Activated CD4-positive, alpha-beta T cell treated with anti-CD3 and anti-CD28 coated beads, Interleukin-2, amount 50 U/mL, for 1 hour (primary cell): ENCODE measurements at places on chromosomes 1 and 21.

GRCh38 chr21:36156815-36157670 lies at the start of gene DOP1B:
Gene DOP1B, plus strand, starts transcription at chr21:36156824. Its CDS starts 7,910 bp downstream, at chr21:36164734.
- DNase-seq: peak; percentile 28

DNA sequence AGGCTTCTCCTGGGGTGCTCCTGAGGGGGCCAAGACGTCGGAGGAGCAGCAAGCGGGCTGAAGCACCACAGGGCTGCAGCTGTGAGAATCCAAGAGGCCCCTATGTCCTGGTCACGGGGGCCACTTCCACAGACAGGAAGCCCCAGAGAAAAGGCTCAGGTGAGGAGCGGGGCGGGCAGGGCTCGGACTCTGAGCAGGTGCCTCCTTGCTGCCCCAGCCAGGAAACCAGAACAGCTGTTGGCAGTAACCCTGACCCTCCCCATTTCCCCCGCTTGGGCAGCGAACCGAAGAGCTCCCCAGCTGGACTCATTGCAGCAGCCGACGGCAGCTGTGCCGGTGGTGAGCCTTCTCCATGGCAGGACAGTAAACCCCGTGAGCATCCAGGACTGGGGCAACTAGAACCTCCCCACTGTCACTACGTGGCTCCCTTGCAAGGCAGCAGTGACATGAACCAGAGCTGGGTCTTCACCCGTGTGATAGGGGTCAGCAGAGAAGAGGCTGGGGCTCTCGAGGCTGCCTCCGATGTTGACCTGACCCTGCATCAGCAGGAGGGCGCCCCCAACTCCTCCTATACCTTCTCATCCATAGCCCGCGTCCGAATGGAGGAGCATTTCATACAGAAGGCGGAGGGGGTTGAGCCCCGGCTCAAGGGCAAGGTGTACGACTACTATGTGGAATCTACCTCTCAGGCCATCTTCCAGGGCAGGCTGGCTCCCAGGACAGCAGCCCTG lies 625 bp downstream of the KLHDC7A start:
- no peak for DNase-seq

GRCh38 chr1:226825037-226825745 lies 45.2 kb upstream of the PSEN2 start:
- DNase-seq: no peak

- DNase-seq: peak; percentile 41
Measured at GRCh38 chr21:45266518-45267389, 20.9 kb downstream of the POFUT2 start.

- DNase-seq: no peak
Measured at GRCh38 chr1:208235982-208236761, 8.0 kb downstream of the PLXNA2 start.

DNA sequence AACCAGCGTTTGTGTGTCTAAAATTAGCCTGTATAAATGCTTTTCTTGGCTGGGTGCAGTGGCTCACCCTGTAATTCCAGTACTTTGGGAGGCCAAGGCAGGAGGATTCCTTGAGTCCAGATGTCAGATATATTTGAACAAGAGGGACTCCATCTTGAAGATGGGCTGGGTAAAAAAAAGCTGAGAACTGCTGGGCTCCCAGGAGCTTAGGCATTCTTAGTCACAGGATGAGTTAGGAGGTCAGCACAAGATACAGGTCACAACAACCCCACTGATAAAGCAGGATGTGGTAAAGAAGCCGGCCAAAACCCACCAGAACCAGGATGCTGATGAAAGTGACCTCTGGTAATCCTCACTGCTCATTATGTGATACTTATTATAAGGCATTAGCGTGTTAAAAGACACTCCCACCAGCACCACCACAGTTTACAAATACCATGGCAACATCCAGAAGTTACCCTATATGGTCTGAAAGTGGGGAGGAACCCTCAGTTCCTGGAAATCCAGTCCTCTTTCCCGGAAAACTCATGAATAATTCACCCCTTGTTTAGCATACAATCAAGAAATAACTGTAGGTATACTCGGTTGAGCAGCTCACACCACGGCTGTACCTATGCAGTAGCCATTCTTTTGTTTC lies 36.2 kb upstream of the ZNF496 start:
- no peak for DNase-seq

- no peak for DNase-seq
Measured at GRCh38 chr21:43985690-43986251, 26.3 kb upstream of the TRAPPC10 start.

- no peak for DNase-seq
Measured at GRCh38 chr1:229086091-229086490, 184.8 kb upstream of the RAB4A start.

DNA sequence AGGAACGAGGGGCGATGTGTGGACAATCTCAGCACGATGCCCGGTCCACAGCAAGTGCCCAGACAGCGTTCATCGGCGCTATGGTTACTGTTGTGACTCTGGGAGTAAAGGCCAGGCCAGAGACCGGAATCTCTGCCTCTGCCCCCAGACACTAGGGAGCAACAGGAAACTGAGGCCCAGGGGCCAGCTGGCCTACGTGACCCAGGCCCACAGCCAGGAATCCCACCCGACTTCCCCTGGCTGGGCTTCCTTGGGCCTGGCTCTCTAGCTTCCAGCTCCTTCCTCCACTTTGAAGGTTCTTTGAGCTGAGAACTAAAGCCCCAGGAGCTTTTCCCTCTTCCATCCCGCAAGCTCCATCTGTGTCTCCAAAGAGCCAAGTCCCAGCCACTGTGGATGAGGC lies 4.6 kb downstream of the LRP8 start:
- no peak for DNase-seq

- DNase-seq: no peak
Measured at GRCh38 chr1:172971241-172971640, 79.5 kb downstream of the TNFSF18 start.

DNA sequence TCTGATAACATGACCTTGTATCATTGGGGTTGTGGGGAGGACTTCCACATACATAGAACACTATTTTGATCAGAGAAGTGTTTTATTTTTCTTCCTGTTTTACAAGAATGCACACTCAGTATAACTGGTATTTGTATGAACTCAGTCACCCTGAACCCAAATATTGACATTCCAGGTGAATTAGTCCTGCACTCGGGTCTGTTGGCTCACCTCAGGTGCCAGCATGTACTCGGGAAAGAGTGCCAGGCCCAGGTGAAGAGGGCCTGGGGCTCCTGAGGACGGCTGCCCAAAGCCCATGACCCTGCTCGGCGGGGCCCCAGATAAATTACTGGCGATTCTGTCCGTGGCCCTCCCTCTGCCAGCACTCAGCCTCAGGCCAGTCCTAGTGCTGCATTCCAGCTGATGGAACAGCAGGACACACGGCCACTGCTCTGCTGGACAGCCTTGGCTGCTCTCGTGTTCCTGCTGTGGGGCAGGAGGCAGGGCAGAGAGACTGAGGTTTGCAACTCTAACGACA lies 75.4 kb upstream of the TMPRSS2 start:
- DNase-seq: no peak

DNA sequence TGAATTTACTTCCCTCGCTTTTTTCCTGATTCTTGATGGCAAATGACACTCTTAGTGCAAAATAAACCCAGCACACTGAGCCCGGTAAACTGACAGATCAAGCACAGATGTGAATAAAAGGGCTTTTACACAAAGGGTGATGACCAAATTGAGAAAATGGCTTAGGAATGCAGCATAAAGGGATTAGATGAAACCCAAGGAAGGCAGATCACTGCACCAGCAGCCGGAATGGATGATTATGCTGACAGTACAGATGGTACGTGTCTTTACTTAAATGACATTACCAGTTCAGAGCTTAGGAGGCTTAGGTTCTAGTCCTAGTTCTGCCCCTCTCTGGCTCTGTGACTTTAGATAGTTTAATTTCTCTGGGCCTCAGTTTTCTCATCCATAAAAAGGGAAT lies 12.0 kb downstream of the PKP1 start:
- DNase-seq: no peak

GRCh38 chr1:173050865-173051264 lies at the start of gene TNFSF18:
Gene TNFSF18, minus strand, starts transcription at chr1:173050941. Its CDS starts 45 bp downstream, at chr1:173050896.
- DNase-seq: no peak

DNA sequence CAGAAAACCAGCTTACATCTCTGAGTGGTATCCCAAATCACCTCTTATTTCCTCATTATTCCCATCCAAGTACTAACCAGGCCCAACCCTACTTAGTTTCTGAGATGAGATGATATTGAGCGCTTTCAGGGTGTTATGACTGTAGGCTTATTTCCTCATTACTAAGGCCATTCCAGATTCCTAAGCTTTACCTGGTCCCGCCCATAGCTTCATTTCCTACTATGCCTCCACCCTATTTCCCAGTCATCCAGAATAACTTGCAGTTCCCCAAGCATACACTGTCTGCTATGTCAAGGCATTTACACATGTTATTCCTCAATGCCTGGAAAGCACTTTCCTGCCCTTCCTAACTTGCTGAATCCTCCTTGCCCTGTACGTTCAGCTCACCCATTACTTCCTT lies 79.3 kb upstream of the SPAG17 start:
- no peak for DNase-seq

GRCh38 chr1:207742850-207743555 lies 8.9 kb upstream of the CD46 start:
- DNase-seq: no peak

- DNase-seq: no peak
Measured at GRCh38 chr1:89580036-89580435, 52.9 kb upstream of the LRRC8C start.

DNA sequence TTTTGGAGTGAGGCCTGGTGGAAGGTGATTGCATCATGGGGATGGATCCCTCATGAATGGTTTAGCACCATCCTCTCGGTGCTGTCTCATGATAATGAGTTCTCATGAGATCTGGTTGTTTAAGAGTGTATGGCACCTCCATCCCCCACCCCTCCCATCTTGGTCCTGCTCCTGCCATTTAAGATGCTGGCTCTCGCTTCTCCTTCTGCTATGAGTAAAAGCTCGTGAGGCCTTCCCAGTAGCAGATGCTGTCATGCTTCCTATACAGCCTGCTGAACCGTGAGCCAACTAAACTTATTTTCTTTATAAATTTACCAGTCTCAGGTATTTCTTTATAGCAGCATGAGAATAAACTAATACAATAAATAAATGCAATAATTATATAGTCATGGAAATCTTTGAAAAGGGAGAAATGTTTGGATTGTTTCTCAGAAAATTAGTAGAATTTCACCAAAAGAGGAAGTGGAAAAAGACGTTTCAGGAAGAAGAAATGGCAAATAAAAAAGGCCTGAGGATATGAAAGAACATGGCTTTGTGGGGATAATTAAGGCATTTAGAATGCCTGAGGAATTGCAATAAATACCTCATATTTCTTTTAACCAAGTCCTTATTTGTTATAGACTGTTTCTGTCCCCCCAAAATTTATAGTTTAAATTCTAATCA lies 451.2 kb upstream of the ADGRL4 start:
- no peak for DNase-seq

DNA sequence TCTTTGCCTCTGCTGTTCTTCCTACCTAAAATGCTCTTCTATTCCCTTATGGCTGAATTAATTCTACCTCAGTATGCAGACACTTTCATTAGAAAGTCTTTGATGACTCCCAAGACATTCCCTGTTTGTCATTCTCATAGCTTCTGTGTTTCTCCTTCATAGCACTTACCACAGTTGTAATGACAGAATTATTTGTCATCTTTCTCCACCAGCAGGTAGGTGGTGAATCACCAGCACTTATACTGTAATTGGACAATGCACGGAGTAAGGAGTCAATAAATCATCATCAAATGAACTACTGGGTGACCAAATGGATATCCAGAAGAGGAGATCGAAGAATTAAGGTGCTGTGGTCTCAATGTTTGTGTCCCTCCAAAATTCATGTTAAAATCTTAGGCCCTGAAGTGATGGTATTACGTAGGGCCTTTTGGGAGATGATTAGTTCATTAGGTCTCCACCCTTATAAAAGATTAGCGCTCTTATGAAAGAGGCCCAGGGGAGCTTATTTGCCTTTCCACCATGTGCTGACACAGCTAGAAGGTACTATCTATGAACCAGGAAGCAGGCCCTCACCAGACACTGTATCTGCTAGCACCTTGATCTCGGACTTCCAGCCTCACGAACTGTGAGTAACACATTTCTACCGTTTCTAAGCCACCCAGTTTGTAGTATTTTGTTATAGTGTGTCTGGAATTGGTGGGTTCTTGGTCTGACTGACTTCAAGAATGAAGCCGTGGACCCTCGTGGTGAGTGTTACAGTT lies 2.4 kb upstream of the CCT8 start:
- no peak for DNase-seq

DNA sequence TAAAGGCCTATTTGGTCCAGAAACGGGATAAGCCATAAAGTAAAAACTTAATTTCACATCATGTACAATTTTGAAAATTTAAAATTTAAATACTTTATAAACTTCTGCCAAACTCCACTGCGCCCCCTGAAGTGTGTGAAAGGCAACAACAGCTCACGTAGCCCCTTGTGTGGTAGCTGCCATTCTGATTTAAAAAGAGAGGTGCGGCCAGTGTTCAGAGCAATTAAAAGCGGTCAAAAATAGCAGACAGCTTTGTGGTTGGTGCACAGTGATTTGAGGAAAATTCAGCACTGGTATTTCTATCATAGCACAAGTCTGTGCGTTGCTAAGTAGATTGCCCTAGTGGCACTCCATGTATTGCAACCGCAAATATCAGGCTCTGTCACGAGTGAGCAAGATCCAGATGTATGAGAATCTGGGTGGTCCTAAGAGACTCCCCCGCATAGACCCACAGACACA lies 122.5 kb downstream of the ATG4C start:
- DNase-seq: no peak

DNA sequence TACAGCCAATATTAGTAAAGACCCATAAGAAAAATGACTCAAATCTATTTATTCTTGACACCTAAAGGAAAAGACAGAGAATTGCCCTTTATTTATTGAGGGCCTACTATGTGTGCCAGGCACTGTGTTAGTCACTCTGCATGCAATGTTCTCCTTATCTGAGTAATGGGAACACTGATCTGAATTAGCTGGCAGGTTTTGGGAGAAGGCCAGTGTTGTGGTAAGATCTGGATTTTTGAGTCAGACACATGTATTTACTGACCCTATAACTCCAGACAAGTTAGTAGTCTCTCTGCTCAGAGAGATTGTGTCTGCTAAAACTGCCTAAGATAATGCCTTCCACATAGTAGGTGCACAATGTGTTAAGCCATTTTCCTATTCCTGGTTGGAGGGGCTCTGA lies 17.3 kb downstream of the LCE4A start:
- DNase-seq: no peak

GRCh38 chr1:99315305-99315704 lies 51.0 kb downstream of the PLPPR4 start:
- no peak for DNase-seq

- no peak for DNase-seq
Measured at GRCh38 chr1:28156821-28157220, 19.7 kb downstream of the PTAFR start.

DNA sequence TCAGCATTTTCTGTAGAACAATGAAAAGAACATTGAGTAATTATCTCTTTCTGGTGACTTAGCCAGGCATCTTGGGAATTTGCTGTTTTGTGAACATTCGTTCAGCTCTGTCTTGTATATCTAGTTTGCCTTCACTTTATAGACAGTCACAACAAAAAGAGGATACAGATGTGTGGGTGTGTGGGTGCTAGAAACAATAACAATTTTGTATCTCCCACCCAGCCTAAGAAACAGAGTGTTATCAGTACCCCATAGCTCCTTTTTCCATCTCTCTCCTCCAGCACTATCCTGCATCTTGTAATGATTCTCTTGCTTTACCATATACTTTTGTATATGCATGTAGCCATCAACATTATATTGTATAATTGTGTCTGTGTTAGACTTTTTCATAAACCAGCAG lies 33.0 kb downstream of the AK4 start:
- no peak for DNase-seq
